ENCODE measurements at places on chromosomes 12 and 14.

GRCh38 chr12:47034661-47035060 is 44.8 kb upstream of the PCED1B start:
- no peak for DNase-seq

- no peak for DNase-seq
Measured at GRCh38 chr12:51216642-51217041, 1.2 kb downstream of the POU6F1 start.

GRCh38 chr12:89698607-89699006 is 10.0 kb downstream of the ATP2B1 start:
- no peak for DNase-seq

DNA sequence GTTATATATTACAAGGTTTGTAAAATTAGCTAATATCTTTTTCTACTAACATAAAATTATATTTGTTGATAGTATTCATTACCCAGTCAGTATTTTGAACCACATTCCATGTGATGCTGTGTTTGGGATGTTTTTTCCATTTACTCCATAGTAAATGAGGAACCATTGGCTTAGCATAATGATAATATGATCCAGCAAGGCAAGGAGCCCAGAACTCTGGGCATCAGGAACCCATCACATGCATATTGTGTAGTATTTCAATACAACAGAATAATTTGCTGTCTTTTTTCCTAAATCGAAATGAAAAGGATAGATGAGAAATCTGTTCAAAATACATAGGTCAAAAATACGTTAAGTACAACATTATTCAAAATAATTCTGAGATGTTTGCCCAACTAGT is 48.7 kb upstream of the GARIN2 start:
- DNase-seq: no peak

DNA sequence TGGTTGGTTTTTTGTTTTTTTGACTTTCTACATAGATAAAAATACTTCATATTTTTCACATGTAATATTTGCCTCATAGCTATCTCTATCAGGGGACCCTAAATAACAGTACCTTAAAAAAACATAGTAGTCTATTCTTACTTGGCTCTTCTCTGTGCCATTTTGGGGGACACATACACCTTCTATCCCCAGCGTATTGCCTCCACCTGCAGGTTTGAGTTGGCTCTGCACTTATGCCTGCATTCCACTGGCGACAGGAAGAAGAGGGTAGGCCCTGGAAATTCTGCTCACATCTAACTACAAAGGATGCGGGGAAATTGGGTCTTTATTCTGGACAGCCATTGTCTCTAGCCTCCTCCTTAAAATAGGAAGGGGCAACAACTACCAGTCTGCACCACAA is 13.8 kb upstream of the IFI27L2 start:
- DNase-seq: no peak

All from mesenchymal stem cell (in vitro differentiated cells and primary cell).